ENCODE measurements at places on chromosomes 7 and 10. TPM values are rescaled to one million over a fixed set of nuclear protein-coding genes. Genes with fewer than 3 reads are reported as not detected.

PPIA gene
- total RNA-seq: 2,244 TPM

ST8SIA6 gene
- not detected for total RNA-seq

FZD8 gene
- total RNA-seq: 3.5 TPM

MTPN gene
- 117 TPM for total RNA-seq

ZNF138 gene
- total RNA-seq: 18.5 TPM
